ENCODE measurements at places on chromosomes 6 and 20.

GRCh38 chr20:12152996-12153395, 235.3 kb downstream of the BTBD3 start:
- DNase-seq = no peak

- DNase-seq = no peak
Measured at GRCh38 chr6:143744551-143745165, 66.9 kb downstream of the PHACTR2 start.

DNA sequence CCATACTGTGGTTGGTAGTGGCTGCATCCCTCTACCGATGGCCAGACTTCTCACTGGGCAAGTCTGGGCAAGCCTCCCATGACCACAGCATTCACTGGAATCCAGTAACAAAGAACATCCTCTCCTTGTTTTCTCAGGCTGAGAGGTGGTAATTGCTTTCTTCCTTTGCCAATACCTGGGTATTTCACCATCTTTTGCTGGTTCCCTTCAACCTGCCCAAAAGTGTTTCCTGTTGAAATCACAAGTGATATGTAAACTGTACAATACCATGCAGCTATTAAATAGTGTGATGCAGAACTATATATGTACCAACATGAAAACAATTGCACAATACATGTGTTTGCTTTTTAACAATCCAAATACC, at the start of gene PTCHD4:
Gene PTCHD4, minus strand, starts transcription at position 55 of the 364 bp plus-strand sequence. CDS start 42,240 bp downstream, outside the sequence.
- DNase-seq = no peak

DNA sequence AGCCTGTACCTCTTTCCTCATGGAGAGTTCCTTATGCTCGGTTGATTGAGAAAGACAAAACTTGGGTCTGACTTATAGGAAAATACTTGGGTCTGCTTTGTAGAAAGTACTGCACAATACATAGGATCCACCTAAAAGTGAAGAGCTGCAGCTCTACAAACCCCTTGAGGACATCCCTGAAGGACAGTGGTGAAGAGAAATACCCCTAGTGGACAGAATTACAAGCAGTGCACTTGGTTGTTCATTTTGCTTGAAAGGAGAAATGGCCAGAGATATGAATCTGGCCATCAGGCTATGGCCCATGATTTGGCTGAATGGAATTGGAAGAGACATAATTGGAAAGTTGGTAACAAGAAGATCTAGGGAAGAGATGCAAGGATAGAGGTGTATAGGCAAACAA, 8.3 kb downstream of the CD24 start:
- no peak for DNase-seq

- DNase-seq = no peak
Measured at GRCh38 chr6:119449331-119450156, 100.0 kb upstream of the MAN1A1 start.

DNA sequence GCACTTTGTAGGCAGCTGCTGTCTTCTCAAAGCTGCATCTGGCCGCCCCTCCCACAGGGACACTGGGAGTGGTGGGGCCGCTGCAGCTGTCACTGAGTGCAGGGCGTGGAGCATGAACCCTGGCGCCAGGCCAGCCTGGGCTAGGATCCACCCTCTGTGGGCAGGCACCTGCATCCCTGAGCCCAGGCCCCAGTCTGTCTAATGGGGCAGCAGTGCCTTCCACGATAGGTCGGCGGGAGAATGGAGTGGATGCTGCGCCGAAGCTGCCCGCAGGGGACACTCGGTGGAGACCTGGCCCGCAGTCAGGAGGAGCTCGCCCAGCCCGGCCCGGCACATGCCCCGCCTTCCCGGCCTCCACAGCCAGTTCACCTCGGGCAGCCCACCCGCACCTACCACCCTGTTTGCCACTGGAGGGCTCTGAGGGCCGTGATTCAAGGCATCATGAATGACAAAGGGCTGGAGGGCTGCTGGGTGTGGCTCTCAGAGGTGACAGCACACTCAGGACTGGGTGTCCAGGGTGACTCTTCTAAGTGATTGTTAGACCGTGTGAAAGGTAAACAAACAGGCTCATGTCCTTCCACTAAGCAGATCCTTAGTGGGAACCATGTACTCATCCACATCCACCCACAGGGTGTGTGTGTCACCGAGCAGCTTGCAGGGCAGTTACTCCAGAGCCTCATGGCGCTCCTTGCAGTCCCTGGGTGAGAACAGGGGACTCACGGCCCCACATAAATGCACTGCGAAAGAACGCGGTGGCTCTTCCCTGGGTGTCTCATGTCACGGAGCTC, 133.9 kb downstream of the AGPAT4 start:
- DNase-seq = no peak

DNA sequence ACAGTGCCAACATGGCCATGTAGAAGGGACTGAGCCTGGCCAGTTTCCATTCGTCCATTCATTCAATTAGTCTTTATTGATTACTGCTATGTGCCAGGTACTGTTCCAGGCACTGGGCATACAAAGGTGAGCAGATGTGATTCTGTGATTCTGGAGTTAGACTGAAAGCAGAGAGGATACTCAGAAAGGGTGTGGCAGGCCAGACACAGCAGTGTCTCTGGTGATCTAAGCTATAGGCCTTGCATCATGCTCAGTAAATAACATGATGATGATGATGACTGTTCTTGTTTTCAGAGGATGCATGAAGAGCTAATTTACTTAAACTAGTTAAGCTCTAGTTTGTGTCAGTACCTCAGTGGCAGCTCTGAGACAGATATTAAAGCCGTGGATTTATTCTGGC, 31.4 kb upstream of the FUCA2 start:
- no peak for DNase-seq

GRCh38 chr6:35757456-35758123, 18.8 kb upstream of the CLPSL2 start:
- DNase-seq = no peak

DNA sequence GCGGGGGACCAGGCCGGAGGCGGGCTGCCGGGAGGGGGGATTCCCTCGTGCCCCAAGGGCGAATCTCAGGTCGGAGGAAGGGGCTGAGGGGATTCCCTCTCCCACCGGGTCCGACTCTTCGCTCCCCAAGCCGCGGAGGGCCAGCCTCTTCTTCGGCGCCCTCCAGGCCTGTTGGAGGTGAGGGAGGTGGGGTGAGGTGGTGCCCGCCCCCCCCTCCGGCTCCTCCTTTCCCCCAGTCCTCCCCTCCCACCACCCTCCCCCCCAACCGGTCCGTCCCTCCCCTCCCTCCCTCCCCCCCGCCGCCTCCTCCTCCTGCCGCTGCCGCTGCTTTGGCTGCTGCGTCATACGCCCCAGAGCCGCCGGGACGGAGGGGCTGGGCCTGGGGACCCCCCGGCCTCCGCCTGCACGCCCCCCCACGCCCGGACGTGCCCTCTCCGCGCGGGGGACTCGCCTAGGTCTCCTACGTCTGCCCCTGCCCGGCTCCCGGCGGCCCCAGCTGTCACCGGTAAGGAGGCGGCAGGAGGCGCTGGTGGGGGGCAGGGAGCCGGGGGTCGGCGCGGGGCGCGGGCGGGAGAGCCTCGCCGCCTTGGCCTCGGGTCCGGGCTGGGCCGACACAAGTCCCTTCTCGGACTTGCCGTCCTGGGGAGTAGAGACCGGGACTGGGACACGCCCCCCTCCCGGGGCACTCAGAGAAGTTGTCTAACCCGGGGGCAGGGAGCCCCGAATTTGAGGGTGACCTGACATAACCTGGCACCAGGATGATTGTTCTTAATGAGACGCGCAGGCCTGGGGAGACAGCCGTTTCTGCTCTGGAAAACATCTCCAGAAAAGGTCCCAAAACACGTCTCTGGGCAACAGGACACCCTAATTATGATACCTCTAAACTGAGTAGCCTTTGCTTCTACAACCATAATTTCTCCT, at the start of gene PHF1:
Gene PHF1, plus strand, starts transcription at position 304 of the 921 bp plus-strand sequence. CDS start 1,250 bp downstream, outside the sequence.
- peak; percentile 86 for DNase-seq

DNA sequence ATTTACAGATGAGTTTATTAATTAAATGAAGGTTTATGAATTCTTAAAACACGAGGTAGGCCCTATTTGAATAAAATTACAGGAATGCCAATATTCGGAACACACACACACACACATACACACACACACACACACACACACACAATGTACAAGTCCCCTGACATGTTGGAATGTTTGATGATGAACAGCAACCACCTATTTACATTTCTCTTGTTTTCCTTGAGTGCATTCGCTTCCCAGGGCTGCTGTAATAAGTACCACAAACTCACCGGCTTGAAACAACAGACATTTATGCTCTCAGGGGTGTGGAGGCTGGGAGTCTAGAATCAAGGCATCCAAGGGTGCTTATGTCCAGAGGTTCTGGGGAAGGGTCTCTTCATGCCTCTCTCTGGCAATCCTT, 90.3 kb downstream of the SLC22A3 start:
- DNase-seq = no peak

DNA sequence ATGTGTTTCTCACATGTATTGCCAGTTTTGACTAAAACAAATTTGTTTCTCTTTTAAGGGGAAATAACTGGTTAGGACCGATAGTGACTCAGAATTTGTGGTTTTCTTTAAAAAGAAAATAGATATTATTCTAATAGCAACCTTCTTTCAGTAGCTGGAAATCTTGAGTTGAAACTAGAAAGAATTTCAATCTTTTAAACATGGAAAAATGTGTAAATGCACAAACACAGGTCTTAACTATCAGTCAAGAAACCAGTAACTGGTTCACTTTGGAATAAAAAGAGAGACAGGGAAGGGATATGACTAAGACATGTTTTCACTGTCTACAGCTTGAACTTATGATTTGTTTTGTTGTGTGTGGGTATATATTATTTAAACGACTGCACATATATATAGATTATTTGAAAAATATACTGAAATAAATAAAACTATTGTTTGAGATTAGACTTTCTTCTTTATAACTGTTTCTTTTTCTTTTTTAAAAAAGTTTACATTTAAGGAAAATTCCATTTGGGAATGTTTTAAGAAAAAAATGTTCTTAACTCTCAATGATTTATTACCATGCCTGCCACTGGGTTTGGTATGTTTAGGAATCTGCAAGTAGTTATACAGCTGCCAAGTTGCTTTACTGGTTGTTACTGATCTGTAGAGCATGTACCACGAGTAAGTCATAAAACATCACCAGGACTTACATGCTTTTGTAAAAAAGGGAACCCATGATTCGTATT, 753.3 kb upstream of the MARCKS start:
- DNase-seq = no peak

DNA sequence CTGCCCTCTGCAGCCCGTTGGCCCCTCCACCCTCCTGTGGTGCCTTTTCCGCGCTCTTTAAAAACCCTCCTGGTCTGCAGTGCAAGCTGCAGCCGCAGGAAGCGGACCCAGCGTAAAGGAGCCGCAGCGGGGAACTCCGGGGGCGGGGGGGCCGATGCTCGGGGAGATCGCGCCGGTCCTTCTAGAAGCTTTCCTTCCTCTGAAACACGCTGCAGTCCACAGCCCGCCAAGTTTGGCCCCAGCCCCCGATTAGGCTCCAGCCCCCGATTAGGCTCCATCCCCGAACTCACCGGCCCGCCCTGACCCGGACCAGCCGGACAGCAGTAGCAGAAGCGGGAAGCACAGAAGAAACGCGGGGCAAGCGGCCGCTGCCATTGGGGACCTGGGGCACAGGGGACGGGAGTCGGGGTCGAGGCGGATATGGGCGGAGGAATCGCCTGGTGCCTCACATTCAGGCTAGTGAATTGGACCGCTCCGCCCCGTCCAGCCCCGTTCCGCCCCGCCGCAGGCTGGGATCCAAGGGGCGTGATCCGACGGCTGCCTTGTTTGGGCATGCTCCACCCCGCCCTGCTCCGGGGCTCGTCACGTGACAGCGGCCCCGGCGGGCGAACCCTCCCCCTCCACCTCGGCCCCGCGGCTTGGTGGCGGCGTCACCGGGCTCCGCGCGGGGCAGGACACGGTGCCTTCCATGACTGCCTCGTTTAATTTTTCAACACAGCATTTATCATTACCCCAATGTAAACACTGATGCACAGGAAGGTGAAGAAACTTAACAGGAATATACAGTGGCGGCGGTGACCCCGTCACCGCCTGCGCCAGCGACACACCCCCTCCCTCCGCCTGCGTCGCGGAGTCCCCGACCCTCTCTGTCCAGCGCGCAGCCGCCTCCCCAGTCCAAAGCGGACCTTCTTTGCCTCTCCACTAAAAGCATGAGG, 20.3 kb downstream of the RAET1L start:
- DNase-seq = peak; percentile 86

DNA sequence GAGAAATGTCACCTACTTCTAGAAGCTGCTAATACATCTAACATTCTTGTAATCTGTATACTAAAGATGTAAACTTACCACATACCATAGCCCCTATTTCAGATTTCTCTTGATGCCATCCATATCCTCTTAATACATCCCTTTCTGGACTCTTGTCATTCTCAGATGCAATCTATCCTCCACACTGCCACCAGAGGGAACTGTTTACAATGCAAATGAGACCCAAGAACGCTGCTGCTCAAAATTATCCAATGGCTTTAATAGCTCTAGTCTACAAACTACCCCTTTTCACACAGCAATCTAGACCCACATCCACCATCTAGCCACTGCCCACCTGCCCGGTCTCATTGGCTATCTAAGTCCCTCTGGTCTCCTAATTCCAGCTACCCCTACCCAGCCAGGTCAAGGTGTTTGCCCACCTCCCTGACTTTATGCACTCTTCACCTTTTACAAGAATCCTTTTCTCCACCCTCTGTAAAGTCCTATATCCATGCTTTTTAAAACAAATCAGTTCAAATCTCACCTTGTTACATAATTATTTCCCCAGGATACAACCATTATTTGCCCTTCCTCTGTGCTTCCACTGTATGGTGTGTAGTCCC, 14.8 kb downstream of the FAXC start:
- no peak for DNase-seq

DNA sequence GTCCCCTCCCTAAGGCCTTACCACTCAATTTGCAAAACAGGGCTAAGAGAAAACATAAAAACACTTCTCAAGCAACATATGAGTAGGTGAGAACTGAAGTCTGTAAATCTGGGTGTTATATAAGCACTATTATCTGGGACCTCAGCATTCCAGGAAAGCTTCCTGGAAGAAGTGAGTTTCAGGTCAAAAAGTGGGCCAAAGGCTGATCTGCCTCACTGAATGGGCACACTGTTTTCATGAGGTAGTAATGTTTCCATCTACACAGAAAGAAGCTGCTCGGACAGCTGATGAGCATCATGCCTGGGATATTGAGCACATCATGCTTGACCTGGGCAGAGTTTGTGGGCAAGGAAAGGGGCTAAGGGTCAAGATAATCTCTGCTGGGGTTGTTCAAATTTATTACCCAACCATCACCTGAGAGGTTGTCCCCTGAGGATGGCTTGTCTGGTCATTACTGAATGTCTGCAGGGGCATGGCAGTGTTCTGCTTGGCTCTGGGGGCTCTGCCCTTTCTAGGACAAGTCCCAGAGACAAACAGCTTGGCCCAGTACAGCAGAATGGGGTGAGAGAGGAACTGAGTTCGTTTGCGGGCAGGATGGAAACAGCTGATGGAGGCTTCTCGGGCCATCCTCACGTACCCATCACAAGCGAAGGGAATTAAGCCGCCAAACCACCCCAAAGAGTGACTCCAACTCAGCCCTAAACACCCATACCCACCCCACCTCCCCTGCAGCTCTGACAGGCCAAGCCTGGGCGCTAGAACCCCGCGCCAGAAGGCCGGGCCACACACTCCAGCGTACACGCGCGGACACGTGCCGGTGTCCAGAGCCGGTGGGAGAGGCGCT, 1.2 kb upstream of the SYNJ2 start:
- DNase-seq = no peak

GRCh38 chr20:62985444-62985778, 21.4 kb downstream of the BHLHE23 start:
- DNase-seq = no peak

- DNase-seq = no peak
Measured at GRCh38 chr6:136969930-136970329, 47.8 kb downstream of the SLC35D3 start.
